ENCODE measurements at places on chromosomes 12 and 14. TPM values are rescaled to one million over a fixed set of nuclear protein-coding genes. Genes with fewer than 3 reads are reported as not detected.

CLEC12A gene
- not detected for total RNA-seq

CCDC63 gene
- not detected for total RNA-seq

CCDC38 gene
- total RNA-seq: not detected

FOXN4 gene
- total RNA-seq: not detected

CCDC175 gene
- total RNA-seq: not detected

AQP6 gene
- total RNA-seq: not detected

All from lung microvascular endothelial cell (primary cell).